ENCODE measurements at places on chromosomes 5 and 9. TPM values are rescaled to one million over a fixed set of nuclear protein-coding genes. Genes with fewer than 3 reads are reported as not detected.

Gene SPOCK1
- 52.6 TPM for total RNA-seq

Gene RBM22
- total RNA-seq, result 28.6 TPM

Gene PCDHB12
- 3.4 TPM for total RNA-seq

Gene PCDHB11
- total RNA-seq, result 5.6 TPM

Gene GRM6
- total RNA-seq, result not detected

Gene DAPK1
- total RNA-seq, result 26.3 TPM

Gene SCGB3A2
- total RNA-seq, result not detected

Gene PARP8
- total RNA-seq, result 7.5 TPM

Measured in adrenal gland (tissue), 19 donors.